NCI-H345 (cell line): ENCODE measurements at places on chromosomes 5 and 9.
A peak's percentile ranks its signal among the peaks of the same experiment; 100 is the strongest.

DNA sequence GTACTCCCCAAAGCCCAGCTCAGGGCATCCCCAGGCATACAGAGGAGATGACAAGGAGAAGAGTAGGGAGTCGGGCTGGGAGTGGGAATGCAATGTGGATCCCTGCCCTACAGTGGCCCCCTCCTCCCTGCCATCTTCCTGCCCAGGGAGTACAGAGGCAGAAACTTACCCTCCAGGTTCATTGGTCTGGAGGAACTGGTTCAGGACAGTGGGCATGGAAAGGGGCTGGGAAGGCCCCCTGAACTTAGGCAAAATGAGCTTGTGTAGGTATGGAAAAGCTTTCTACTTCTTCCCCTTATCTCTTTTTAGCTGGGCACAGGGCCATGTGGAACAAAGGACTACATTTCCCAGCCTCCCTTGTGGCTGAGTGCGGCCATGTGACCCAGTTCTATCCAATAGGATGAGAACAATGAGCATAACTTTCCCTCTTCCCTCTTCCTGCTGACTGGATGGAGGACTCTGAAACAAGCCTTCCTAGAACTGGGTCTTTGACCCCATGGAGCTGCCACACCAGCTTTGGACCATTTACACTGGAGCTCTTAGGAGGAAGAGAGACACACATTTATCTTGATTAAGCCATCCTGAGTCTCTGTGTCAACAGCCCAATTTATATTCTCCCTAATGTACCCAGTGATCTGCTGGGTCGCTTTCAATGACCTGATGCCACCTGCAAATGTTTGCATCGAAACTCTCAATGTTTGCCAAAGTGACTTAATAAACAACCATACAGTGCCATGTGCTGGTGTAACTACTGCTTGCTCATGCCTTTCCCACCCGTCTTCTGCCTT is 25.0 kb upstream of the HMCN2 start:
- peak; percentile 83 for DNase-seq

DNA sequence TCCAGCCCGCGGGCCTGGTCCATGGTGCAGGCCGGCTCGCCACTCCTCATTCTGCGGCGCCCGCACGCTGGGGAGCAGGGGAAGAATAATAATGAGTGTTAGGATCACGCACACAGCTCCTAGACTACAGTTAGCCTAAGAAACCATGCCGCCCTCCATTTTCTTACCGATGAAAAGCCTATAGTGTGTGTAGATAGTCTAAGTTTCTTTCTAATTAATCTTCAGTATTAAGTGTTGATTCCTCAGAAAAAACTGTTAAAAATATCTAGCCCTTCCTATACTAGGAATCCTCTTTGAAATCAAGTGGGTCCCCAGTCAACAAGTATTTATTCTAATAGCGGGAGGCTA is 9.3 kb downstream of the ZBED3 start:
- DNase-seq = no peak

- DNase-seq = no peak
These were observed 87.0 kb upstream of the CCL21 start for GRCh38 chr9:34796924-34797323.

DNA sequence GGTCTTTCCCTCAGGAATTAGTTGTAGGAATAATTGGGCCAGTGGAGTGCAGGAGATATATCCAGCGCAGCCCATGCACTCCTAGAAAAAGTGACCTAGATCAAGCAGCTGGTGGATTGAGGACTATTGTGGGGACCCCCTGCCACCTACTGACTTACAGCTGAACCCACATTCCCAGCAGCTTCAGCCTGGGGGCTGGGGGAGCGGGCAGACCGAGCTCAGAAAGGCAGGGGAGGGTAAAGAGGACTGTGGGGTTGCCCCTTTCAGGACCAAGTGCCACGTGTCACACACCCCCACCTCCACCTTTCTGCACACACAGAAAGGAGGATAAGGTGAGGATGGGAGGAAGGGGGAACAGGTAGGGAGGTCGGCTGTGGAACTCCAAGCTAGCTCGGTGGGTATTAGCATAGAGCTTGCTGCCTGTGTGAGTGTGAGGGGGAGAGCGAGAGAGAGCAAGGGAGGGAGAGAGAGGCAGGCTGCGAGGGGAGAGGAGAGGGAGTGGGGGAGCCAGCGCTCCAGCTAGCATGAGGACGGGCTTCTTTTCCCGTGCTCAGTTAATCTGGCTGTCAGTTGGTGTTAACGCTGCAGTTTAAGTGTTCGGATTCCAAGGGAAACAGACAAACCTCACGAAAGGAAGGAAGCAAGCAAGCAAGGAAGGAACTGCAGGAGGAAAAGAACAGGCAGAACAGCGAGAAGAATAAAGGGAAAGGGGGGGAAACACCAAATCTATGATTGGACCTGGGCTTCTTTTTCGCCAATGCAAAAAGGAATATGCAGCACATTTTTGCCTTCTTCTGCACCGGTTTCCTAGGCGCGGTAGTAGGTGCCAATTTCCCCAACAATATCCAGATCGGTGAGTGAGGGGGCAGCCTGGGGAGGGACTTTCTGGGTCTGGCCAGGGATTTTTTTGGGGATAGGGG is at the start of gene GRIA1:
GRIA1 (plus strand) TSS at position 553 of the 920 bp plus-strand sequence.
- DNase-seq = no peak

DNA sequence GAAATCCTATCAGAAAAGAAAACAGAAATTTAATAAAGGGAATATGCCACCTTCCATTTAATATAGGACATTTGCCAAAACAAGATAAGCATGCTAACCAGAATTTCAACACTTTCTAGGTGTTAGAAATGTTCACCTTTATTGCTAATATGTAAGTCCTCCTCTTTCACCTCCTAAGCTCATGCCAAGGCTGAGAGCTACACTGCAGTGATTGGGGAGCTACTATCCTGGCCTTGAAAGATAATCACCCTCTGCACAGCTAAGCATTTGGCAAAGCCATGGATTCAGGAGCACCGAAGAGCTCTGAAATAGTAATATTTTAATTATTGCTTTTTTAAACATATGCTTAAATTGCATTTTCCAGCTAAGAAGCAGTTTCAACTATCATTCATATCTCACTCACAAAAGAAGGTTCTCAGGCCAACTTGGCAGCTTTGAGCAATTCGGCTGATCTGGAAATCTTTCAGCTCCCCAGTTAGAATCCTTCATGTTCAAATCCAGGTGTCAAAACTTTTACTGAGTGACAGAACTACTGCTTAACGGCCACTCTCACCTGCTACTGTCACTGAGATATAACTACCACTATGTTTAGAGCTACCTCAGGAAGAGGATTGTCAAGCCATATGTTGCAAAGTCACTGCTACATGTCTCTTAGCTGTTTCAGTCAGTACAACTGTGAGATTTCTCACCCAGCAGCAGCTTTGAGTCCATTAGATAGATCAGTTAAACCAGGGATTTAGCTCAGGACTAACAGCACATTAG is 302.0 kb downstream of the NFIB start:
- no peak for DNase-seq

GRCh38 chr5:132176987-132177386 is 50.7 kb downstream of the P4HA2 start:
- no peak for DNase-seq

DNA sequence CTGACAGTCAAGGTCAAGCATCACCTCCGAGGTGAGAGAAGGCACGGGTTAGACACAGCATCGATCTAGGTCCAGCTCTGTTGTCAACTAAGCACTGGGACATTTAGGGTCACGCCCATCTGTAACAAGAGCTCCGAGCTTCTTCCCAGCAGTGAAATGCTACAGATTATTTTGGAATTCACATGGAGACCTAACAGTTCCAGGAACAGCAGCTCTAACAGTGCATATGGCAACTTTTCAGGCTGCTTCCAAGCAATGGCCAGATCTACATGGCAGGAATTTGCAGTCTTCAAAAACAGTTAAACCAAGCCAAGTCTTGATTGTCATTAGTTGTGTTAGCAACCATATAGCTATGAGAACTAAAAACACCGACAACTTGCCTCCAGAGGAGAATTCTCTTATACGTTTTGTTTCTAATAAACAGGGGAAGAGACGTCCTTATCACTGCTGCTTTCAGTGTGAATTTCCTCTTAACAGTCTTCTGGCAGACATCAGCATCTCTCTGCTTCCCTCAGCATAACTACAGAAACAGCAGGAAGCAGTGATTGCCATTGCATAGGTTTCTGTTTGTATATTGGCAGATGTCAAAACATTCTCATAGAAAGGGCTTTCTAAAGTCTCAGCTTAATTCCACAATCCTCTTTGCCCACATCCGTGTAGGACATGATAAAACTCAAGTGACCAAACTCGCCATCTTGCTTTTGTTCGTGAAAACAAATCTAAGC is 242.1 kb upstream of the DAPK1 start:
- DNase-seq = no peak

DNA sequence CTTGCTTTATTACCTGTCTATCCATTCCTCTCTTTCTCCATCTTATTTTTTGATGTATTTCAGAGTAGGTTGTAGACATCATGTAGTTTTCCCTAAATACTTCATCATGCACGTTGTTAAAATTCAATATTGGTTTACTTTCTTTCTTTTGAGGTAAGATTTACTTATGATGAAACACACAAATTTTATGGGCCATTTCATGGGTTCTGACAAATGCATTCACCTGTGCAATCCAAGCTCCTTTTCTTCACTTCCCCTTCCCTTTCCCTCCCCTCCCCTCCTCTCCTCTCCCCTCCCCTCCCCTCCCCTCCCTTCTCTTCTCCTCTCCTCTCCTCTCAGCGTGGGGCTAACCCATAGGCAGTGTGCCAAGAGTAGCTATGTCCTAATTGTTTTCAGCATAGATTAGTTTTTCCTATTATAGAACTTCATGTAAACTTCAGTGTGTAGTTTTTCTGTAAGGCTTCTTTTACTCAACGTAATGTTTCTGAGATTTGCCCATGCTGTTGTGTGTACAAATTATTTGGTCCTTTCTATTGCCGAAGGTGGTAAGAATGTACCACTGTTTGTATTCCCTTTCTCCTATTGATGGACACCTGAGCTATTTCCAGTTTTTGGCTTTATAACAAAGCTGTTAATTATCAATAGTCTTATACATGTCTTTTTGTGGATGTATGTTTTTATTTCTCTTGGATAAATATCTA is 92.9 kb upstream of the CLINT1 start:
- DNase-seq = peak; percentile 53

GRCh38 chr5:177412603-177413233 is 3.4 kb upstream of the F12 start:
- no peak for DNase-seq

GRCh38 chr5:169344629-169345028 is 43.7 kb upstream of the SLIT3 start:
- DNase-seq = no peak

DNA sequence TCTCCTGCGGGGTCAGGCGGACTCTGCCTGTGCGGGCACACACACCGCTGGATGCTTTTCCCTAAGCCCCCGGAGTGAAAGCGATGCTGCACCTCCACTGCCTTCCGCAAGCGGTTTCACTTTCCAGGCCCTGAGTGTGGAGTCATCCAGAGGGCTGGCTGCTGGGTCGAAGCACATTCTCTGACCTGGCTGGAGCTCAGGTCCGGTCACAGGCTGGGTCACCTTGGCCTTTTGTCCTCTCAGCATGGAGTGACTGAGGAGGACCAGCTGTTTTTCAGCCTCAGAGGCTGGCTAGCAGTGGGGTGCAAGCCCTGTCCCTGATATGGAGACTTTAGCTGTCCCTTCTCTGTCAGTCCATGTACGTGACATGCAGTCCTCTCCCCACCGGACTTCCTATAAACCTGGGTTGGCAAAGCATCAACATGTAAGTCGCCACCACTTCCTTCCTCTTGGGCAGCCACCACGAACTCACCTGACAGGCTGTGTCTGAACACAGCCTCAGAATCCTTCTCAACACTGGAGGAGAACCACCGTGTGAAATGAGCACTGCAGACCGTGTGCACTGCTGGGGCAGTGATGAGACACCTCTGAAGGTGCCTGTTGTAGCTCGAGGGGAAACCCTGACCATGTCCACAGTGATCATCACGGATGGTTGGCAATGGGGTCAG is 51.3 kb downstream of the GADD45G start:
- DNase-seq = no peak

DNA sequence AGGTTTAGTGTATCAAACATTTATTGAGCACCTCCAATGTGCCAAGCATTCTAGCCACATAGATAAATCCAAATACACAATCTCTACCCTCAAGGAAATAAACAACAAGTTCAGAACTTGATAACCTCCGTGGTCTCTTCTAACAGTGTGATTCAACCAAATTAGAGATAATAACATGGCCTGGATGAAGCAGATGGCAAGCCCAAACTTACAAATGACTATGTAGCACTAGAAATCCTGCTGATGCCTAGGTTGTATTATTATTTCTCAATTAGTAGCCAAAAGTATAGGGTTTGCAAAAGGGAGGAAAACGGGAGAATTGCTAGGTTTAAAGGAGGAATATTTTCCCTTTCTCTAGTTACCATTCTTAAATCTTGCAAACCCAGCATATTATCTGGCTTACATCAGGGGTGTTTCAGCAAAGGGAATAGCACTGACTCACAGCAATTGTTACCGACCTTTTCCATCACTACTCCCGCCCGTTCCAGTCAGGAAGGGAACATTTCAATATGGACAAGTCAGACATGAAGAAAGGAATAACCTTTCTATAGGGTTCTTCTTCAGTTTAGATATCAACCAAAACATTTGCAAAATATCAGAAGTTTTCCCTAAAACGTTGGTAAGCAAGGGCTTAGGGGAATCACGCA is 2.3 kb downstream of the DPYSL3 start:
- no peak for DNase-seq

- DNase-seq = peak; percentile 63
These were observed 50.3 kb downstream of the SLC22A5 start for GRCh38 chr5:132419502-132420468.

GRCh38 chr9:89473762-89474469 is 24.0 kb downstream of the SEMA4D start:
- DNase-seq = no peak

DNA sequence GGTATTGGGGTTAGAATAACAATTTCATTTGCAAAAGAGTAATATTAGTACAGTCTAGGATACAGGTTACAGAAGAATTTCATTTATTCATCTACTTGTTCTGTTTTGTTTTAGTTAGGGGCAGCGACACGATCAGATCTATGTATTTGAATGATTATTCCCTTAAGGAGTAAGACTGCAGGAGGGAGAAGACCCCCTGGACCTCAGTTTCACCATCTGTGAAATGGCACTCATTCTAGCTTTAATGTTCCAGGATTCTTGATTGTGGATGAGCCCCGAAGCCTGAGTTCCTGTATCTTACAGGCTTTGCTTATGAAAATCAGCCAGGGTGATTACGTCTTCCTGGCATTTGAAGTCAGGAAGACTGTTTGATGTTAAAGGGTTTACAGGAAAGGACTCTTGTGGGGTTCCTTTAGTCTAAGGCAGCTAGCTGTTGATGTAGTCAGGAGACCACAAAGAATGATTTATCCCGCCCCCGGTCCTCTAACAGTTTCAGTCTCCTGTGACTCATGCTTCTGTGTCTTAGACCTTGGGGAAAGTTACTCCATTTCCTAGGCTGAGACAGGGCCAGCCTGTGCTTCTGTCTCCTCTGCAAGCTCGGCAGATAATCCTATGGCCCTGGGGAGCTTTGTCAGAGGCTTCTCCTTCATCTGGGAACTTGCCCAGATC is 11.5 kb downstream of the SMIM3 start:
- no peak for DNase-seq
